ENCODE measurements at places on chromosomes 2 and 18.

DNA sequence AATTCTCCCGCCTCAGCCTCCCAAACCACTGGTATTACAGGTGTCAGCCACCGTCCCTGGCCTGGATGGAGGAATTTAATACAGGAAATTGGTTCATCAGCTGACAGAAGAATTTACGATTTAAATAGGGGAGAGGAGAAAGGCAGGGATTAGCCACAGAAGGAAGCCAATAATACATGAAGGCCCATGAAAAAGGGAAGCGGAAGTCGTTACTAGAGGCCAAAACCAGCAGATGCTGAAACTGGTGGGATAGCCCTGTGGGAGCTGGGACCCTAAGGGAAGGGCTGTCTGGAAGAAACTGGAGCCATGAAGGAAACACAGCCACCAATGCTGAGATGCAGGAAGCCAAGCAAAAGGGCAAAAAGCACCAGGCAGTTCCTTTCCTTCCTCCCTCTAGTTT, 163.7 kb upstream of the RMP24 start:
- DNase-seq = no peak

- DNase-seq = no peak
Observed at GRCh38 chr18:31382107-31382506, 5.5 kb downstream of the DSG4 start.

DNA sequence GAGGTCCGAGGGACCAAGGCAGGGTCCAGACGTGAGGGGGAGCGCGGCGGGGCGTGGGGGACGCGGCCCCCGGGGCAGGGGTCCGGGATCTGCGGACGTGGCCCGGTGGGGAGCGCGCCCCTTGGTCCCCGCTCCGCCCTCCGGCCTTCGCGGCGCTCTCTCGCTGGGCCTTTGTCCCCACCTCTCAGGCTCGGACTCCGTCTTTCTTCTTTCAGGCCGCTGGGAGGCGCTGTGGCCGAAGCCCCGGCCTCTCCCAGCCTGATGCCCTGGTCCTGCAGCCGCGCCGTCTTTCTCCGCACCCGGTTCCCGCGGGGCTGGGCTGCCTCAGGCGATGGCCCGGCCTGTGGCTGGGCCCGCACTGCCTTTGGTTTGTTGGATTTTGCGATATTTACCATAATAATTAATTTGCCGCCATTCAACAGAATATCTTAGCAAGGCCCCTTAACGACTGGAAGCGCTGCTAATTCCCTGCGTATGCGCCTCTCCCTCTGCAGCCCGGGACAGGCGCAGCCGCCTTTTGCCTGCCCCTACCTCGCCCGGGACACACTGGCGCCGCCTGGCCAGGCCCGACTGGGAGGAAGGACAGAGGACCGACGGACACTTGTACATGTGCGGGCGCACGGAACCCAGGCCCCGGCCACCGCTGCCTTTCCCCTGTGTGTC, 10.8 kb downstream of the SIX3 start:
- no peak for DNase-seq

DNA sequence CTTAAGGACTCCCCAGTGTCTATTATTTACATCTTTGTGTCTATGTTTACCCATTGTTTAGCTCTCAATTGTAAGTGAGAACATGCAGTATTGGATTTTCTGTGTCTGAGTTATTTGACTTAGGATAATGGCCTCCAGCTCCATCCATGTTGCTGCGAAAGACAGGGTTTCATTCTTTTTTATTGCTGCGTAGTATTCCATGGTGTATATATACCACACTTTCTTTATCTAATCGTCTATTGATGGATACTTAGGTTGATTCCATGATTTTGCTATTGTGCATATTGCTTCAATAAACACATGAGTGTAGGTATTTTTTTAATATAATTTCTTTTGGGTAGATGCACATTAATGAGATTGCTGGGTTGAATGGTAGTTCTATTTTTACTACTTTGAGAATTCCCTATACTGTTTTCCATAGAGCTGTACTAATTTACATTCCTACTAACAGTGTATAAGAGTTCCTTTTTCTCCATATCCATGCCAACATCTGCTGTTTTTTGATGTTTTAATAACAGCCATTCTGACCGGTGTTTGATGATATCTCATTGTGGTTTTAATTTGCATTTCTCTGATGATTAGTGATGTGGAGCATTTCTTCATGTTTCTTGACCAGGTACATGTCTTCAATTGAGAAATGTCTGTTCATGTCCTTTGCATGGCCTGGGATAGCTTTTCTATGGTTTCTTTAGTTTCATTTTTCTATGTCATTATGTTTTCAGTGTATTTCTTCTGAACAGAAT, 21.8 kb downstream of the MTCL1 start:
- no peak for DNase-seq

DNA sequence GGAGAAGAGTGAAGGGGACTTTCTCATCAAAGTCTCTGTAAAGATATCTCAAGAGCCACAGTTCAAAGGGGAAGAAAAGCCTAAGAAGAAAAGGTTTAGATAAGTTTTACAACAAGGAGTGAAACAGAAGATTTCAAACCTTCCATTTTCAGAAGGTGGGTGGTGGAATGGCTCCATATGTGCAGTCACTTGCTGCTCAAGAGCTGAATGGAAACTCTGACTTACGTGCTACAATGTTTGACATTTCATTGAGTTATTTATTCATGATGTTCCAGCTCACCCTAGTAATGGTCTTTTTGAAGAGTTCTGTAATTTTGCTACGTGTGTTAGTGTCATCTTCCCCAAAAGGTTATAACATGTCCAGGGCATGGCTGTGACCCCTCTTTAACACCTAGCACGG, 21.7 kb downstream of the LCT start:
- no peak for DNase-seq

DNA sequence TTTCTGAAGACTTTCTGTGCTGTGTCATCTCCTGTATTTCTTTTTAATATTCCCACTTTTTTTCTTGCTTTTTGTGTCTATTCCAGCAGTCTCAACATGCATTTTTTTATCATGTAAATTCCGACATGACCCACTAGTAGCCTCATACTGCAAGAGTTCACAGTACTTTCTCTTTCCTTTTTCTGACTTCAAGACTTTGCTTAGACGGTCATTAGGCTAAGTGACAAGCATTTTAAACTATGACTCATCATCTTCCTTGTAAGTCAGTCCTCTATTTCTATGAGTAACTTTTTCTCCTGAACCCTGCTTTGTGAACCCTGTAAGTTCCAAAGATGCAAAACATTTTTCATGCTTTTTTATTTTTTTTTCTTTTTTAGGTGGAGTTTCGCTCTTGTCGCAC, 381.2 kb downstream of the TXNL1 start:
- no peak for DNase-seq

GRCh38 chr2:134884435-134884834, 34.2 kb upstream of the CCNT2 start:
- no peak for DNase-seq

DNA sequence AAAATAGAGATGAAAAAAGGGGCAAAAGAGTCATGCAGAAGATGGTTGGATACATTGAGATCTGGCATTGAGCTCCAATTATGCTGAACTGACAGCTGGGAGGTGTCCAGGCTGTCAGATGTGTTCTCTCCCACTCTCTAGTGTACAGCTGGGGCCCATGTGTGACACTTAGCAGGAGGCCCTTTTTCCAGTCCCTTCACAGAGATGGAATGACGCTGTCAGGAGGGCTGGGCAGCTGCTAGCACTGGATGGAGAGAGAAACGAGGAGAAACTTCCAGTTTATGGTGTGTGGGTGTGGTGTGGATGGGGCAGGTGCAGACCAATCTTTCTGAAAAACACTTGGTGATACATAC, 437.7 kb upstream of the HS6ST1 start:
- DNase-seq = no peak

DNA sequence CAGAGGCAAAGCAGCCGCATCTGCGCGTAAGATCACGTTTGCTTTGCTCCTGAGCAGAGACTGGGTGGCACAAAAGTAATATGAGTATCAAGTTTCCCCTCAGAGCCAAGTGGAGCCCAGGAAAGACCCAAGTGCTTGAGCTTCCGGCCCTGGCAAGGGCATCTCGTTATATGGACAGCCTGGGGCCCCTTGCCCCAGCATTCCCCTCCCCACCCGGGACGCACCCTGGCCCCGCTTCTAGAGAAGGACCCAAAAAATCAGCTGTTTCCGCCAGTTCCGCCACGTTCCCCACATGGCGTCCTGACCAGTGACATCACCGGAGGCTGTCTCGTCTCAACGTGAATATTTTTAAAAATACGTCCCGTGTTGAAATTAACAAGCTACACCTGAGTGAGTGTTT, 135.1 kb downstream of the NFATC1 start:
- no peak for DNase-seq

DNA sequence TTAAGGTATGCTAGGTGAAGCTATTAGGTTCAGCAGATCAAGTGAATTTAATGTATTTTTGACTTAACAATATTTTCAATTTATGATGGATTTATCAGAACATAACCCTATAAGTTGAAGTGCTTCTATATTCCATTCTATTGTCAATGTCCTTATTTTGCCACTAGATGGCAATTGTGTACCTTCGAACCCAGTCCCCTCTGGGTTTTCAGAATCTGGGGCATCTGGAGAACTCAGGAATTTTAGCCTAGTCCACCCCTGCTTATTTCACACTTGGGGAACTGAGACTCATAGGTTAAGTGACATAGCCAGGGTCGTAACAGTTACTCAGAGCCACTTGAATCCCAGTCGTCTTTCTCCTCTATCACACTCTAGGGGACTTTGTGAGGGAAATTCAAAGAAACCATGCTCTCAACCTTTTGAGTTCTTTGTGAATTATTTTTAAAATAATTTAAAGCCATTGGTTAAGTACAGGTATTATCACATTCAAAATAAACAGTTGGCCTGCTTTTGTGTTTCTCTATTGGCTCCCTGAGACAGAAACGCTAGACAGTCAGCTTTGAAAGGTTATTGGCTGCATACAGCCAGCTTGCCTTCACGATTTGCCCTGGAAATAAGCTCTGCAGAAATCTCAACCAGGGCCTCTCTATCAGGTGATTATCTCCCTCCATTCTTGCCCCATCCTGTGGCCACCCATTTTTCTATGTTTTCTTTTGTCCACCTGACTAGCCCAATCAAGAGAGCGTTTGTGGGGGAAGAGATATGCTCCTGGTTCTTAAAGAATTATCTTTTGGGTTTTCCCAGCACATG, 145.0 kb downstream of the TTC27 start:
- DNase-seq = peak; percentile 14

GRCh38 chr2:36780231-36780839, 83.8 kb downstream of the VIT start:
- peak; percentile 59 for DNase-seq

DNA sequence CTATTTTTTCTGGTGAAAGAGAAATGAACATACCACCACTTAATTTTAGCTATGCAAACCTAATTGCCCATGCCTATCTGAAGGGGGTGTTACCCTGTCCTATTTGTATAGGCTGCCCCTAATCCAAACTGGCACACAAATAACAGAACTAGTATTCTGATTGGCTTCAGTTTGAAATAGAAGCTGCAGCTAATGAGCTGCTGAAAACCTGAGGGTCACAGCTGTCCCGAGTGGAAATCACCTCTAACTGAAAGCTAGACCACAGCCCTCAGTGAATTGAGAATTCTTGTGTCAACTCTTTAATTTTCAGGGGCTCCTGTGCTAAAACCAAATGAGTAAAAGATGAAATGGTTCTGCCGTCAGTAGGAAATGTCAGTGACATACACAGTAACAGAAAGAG, 28.7 kb downstream of the CCDC141 start:
- DNase-seq = no peak

- no peak for DNase-seq
Observed at GRCh38 chr2:168642873-168643272, 159.6 kb upstream of the NOSTRIN start.

- no peak for DNase-seq
Observed at GRCh38 chr18:13405305-13406038, 186.9 kb downstream of the LDLRAD4 start.

DNA sequence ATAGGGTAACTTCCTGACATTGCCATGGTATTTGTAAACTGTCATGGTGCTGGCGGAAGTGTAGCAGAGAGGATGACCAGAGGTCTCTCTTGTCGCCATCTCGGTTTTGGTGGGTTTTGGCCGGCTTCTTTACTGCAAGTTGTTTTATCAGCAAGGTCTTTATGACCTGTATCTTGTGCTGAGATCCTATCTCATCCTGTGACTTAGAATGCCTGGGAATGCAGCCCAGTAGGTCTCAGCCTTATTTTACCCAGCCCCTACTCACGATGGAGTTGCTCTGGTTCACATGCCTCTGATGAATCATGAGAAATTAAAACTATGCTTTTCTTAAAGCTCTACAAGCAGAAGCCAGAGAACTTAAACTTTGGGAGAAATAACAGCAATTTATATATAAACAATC, 12.7 kb upstream of the NFU1 start:
- DNase-seq = no peak

- DNase-seq = no peak
Observed at GRCh38 chr2:67572721-67573435, 175.7 kb downstream of the ETAA1 start.

- DNase-seq = no peak
Observed at GRCh38 chr2:173434762-173435569, 80.3 kb downstream of the CDCA7 start.

GRCh38 chr18:48304906-48305693, 104.1 kb downstream of the ZBTB7C start:
- no peak for DNase-seq

GRCh38 chr2:98598781-98599428, 9.4 kb downstream of the COA5 start:
- DNase-seq = no peak

DNA sequence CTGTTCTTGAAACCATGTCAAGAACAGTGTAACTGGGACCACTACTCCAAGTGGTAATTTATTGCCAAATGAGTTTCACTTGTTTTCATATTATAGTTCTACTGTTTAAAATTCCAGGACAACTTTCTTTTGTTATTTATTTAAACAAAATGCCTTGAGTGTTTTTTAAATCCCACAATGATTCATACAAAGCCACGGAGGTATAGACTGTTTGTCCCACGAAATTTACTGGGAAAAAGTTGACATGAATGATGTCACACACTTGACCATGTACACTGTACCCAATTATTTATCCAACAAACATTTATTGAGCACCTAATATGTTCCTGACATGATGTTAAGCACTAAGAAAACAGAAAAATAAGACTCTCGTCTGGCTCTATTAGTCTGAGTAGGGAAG, 243.9 kb upstream of the SIX2 start:
- DNase-seq = no peak

- DNase-seq = no peak
Observed at GRCh38 chr2:240836781-240837467, 16.9 kb upstream of the KIF1A start.

- no peak for DNase-seq
Observed at GRCh38 chr2:159169187-159169586, 117.3 kb downstream of the WDSUB1 start.

DNA sequence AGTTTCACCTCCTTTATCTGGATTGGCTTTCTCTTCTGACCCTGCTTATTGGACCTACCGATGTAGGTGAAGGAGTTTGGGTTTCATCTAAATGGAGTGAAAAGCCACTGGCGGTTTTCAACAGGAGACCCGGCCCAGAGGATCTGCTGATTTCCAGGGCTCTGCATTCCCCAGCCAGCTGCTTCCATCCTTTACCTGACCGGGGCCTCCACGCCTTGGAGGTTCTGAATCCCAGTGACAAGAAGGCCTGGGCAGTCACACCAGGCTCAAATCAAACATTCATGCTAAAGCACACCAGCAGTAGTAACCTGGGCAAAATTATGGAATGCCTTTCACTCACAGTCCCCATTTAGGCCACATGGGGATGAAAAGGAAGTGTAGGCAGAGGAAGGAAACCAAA, 30.0 kb upstream of the RTTN start:
- no peak for DNase-seq

GRCh38 chr18:79575891-79576685, 103.5 kb upstream of the CTDP1 start:
- no peak for DNase-seq

- no peak for DNase-seq
Observed at GRCh38 chr2:142180820-142181533, 50.2 kb upstream of the LRP1B start.
